Ureter (tissue), 1 donor: ENCODE measurements at places on chromosomes 6 and 20. TPM values are rescaled to one million over a fixed set of nuclear protein-coding genes. Genes with fewer than 3 reads are reported as not detected.
A peak's percentile ranks its signal among the peaks of the same experiment; 100 is the strongest.

- DNase-seq: no peak
Observed at GRCh38 chr6:55212156-55212555, 37.8 kb downstream of the HCRTR2 start.

The DNPH1 gene
- total RNA-seq: 42.8 TPM

DNA sequence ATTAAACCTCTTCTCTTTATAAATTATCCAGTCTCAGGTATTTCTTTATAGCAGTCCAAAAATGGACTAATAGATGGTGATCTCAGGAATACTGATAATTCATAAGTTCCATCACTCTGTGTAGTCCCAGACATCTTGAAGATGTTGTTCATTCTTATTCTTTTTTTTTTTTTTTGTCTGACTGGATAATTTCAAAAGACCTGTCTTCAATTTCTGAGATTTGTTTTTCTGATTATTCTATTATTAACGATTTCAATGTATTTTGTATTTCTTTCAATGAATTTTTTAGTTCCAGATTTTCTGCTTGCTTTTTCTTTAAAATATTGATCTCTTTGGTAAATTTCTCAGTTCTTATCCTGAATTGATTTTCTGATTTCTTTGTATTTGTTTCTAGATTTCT lies 29.7 kb upstream of the ZNF337 start:
- DNase-seq: no peak

DNA sequence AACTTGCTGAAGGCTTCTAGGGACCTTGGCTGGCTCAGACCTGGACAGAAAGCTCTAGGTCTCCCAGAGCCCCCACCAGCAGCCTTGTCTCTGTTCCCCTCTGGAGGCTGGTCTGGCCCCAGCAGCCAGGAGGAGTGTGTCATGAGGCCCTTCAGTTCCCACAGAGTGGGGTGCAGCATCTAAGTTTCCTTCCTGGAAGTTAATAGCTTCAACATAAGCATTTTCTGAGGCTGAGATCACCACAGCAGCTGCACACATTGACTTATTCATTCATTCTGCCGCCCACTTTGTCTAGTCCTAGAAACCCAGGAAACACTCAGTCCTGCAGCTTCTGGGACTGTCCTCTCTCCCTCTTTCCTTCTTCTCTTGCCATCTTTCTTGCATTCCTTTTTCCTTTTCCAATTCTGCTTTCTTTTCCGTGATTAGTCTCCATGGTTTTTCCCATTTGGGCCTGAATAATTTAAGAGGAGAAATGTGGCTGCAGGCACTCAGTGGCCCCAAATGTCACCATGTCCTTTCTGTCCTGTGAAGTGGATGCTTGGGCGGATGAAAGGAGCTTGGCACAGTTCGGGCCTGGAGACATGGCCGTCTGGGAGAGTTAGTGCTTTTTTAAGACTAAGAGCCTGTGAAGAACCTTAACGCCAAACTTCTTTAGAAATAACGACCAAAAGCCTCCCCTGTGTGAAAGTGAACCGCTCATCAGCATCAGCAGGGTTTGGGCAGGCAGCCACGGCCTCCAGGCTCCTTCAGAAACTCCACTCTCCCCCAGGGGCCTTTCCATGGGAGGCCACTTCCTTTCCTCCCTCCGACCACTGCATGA lies 31.0 kb upstream of the PCMTD2 start:
- no peak for DNase-seq

GRCh38 chr6:1600764-1601157 lies 9.0 kb upstream of the FOXC1 start:
- no peak for DNase-seq

GRCh38 chr20:50369225-50370035 lies 140.8 kb upstream of the PTPN1 start:
- DNase-seq: peak; percentile 52

The STMND1 gene
- not detected for total RNA-seq

DNA sequence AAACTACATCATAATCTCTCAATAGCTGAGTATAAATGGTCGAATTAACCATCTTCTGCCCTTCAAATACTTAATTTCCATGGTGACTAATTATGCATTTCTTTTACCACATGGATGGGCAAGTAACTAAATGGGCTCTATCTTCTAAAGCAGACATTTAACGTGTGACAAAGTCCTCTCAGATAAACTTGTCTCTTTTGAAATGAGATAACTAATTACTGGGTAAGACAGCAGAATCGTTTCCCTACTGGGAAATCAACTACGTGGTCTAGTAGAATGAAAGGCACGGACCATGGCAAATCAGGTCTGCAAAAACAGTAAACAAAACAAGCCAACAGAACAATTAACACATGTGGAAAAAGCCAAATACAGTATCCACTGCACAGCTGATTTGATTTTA lies 137.7 kb downstream of the BACH2 start:
- no peak for DNase-seq

- no peak for DNase-seq
Observed at GRCh38 chr20:13671512-13671911, 32.8 kb upstream of the TASP1 start.

DNA sequence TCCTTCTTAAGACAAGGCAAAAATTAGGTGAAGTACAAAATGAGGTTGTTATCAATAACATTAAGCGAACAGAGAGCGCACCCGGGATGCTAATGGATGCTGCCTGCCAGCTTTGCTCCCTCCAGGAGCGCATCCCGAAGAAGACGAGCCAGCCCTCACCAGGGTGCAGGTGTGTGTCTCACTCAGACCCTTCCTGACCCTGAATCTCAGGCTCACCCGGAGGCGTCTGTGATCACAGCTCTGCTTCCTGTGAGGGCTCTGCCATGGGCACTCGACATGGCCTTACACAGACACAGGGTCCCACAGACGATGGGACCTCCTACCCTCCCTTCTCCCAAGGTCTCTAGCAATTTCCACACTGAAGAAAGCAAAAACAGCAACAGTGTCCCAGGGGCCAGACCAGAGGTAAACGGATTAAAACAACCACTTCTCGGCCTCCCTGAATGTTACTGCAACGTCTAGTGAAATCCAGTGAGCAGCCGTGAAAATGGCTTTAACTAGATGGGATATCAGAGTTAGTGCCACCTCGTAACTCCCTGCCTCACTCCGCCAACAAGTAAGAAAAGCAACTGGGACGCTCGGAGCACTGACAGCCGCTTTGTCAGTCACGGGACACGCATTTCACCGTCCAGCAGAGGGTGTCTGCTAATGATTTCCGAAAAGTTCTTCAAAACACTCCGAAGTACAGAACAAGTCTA lies 11.7 kb downstream of the ZBTB46 start:
- no peak for DNase-seq

- no peak for DNase-seq
Observed at GRCh38 chr6:44224029-44224964, 902 bp downstream of the SLC29A1 start.

DNA sequence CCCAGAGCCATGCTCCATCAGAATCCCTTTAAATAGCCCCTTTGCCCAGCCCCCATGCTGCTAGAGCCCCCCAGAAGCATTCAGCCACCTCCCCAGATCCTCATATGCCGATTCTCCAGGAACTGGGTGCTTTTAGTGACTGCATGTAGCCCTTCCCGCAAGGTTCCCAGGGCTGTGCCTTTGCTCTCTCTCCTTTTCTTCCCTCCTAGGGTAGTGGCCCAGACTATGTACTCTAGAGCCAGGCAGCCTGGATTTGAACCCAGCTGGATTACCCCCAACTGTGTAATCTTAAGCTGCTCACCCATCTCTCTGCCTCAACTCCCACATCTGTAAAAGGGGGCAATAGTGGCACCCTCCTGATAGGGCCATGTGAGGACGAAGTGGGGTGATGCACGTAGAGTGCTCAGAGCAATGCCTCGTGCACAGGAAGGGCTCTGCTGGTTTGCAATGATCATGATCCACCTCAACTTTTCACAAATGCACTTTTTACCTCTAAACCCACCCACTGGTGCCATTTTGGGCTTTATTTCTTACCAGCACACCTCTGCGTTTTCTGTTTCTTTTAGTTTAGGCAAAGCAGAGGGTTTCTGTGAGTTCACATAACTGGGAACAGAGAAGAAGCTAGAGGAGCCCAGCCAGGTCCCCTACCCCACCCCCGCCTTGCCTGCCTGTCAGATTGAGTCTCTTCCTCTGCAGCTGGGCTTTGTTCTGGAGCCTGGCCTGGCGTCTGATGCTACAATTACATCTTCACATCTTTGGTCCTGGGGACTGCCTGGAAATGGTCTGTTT lies 396.5 kb downstream of the RNGTT start:
- DNase-seq: no peak

The EYS gene
- total RNA-seq: not detected
